ELR (cell line): ENCODE measurements at places on chromosomes 1 and 21.

GRCh38 chr1:222182641-222183040 is 365.3 kb downstream of the HHIPL2 start:
- DNase-seq, result peak; percentile 60

- no peak for DNase-seq
These were observed 288.1 kb downstream of the DPYD start for GRCh38 chr1:97632776-97633175.

DNA sequence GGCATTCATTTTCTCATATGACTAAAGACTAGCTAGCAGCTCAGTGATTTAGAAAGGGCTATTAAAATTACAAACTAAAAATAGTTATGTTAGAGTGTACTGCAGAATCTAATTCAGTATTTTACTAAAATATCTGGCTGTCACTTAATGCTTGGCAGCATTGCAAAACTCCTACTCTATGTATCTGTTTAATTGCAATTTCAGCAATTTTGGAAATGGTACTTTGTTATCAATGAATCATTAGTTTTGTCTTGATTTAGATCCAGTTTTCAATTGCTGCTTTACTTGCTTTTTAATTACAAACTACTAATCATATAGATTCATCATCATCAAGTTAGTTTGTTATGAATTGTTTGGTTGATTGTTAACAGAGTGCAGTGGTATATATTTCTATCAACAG is 19.2 kb downstream of the C1orf87 start:
- no peak for DNase-seq

DNA sequence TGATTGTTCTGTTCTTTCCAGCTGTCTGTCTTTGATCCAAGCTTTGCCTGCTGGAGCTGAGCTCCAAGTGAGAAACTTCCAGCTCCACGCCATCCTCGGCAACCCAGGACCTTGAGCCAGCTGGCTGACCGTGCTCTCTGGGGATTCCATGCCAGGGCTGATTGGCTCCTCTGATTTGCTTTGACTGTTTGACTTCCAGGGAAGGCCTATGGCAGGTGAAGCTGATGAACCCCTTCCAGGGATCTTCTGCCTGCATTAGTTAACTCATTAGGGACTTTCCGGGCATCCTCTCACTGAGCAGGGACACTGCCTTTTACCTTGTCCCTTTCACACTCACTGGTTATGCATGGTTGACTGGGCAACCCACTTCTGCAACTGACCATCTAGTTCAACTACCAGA is 406.1 kb downstream of the RPS6KC1 start:
- DNase-seq, result no peak

- DNase-seq, result peak; percentile 77
These were observed 138.5 kb downstream of the ZZZ3 start for GRCh38 chr1:77543822-77544448.

DNA sequence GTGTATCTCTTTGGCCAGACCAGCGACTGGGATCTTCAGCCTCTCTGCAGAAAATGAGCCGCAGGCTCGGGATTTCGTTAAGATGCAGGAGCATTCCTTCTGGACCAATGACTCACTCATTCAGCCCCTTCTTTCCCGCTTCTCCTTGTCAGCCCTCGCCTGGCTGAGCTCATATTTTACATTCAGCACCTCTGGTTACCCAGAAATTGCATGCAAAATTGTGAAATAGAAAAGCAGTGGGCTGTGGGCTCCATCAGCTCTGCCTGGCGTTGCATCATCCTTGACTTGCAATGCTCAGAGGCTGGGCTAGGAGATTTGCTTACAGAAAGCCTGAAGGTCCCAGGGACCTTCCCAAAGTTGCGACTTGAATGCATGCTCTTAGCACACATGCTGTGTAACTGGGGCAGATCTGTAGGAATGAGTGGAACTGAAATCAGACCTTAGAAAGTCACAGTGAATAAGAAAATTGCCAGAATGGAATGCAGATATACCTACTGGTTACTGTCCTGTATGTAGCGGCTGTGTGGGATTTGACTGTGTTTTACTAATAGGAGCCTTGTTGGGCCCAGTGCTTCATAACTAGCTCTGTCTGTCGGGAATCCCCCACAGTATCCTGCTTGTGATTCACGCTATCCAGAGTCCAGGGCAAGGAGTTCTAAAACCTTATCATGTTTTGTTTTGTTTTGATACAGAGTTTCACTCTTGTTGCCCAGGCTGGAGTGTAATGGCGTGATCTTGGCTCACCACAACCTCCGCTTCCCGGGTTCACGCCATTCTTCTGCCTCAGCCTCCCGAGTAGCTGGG is 444.8 kb downstream of the KIF26B start:
- peak; percentile 44 for DNase-seq

- no peak for DNase-seq
These were observed 651.9 kb downstream of the MRPL39 start for GRCh38 chr21:24955275-24955961.

- peak; percentile 68 for DNase-seq
These were observed 4.9 kb downstream of the MDM4 start for GRCh38 chr1:204520834-204521709.

GRCh38 chr1:14915356-14916054 is 238.0 kb upstream of the TMEM51 start:
- DNase-seq, result peak; percentile 46

DNA sequence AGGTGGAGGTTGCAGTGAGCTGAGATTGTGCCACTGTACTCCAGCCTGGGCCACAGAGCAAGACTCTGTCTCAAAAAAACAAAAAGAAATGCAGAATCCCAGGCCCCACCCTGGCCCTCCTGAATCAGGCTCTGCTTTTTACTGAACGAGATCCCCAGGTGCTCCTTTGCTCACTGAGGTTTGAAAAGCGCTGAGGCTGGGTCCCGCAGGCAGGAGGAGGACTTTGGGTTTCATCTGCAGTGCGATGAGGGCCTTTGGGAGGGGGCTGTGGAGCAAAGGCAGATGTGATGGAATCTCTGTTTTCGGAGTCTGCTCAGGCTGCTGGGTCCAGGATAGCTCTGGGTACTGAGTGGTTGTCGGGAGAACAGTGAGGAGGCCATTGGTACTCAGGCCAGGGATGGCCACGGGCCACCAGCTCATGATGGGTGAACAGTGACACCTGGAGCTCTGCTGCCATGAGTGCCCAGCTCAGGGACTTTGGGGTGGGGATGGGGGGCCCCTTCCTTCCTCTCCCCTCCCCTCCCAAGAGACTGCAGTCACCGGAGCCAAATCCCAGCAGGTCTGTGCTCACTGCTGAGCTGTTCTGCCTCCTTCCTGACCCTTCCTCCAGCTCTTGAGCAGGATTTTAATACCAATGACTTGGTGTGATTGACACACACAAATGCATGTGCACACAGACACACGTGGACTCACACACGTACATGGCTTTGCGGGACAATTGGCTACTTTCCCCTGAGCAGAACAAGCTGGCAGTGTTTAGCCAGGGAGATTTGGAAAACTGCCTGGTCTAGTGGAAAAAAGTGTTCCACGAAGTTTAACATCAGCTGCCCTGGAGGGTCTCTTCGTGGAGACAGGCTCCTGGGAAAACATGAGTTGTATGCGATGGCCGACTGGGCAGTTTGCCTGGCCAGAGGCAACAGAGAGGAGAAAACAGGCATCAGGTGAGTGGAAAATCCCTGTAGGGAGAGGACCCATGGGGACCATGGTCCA is 3.6 kb upstream of the DHRS3 start:
- DNase-seq, result no peak
